ENCODE measurements at places on chromosomes 3 and 15.

- no peak for DNase-seq
Measured at GRCh38 chr3:58340594-58341244, 8.0 kb downstream of the PXK start.

DNA sequence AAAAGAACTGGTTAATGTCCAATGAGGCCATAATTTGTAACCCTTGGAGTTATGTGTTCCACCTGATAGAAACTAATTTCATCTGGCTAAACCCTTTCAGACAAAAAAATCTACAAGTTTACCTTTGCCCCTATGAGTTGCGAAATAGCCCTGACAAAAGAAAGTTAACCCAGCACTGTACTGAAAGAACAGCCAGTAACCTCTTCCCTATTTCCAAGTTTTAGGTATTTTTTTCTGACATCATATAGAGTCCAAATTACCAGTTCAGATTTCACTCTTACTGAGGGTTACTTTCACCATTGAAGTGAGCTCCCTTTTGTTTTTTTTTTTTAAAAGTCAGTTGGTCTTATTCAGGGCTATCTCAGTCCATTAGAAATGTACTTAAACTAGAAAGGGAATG lies 42.8 kb upstream of the PTPRG start:
- no peak for DNase-seq

GRCh38 chr15:63911160-63911559 lies 77.4 kb upstream of the HERC1 start:
- DNase-seq, result no peak

- peak; percentile 29 for DNase-seq
Measured at GRCh38 chr3:120742849-120743365, 363 bp downstream of the GTF2E1 start.

Data from IMR-90 (cell line).